ENCODE measurements at places on chromosomes 13 and 19. TPM values are rescaled to one million over a fixed set of nuclear protein-coding genes. Genes with fewer than 3 reads are reported as not detected.

The CEACAM4 gene
- total RNA-seq = not detected

The FLT3LG gene
- 2.1 TPM for total RNA-seq

The LYL1 gene
- 5.0 TPM for total RNA-seq

The SLC10A2 gene
- not detected for total RNA-seq

The TPM4 gene
- 896 TPM for total RNA-seq

The CYP2A6 gene
- 0.30 TPM for total RNA-seq

The SIGLEC12 gene
- total RNA-seq = not detected

The GPC5 gene
- 0.30 TPM for total RNA-seq

The NLRP12 gene
- under 0.01 TPM for total RNA-seq

The ZNF714 gene
- 7.8 TPM for total RNA-seq

The GADD45B gene
- total RNA-seq = 44.2 TPM

The TPRX2 gene
- total RNA-seq = not detected

The ARHGEF1 gene
- total RNA-seq = 22.3 TPM

The KISS1R gene
- total RNA-seq = not detected

The MAMSTR gene
- 0.55 TPM for total RNA-seq

The XRCC1 gene
- 11.9 TPM for total RNA-seq

The OLFM2 gene
- 3.0 TPM for total RNA-seq

The CPB2 gene
- total RNA-seq = not detected

All from smooth muscle cell of the umbilical artery (primary cell).